ENCODE measurements at places on chromosomes 12 and 14.

- DNase-seq = no peak
Measured at GRCh38 chr12:101925361-101925760, 48.0 kb downstream of the DRAM1 start.

GRCh38 chr12:24231298-24231697 is 281.8 kb upstream of the SOX5 start:
- DNase-seq = no peak

GRCh38 chr14:36756226-36756625 is 94.6 kb downstream of the PAX9 start:
- DNase-seq = no peak

DNA sequence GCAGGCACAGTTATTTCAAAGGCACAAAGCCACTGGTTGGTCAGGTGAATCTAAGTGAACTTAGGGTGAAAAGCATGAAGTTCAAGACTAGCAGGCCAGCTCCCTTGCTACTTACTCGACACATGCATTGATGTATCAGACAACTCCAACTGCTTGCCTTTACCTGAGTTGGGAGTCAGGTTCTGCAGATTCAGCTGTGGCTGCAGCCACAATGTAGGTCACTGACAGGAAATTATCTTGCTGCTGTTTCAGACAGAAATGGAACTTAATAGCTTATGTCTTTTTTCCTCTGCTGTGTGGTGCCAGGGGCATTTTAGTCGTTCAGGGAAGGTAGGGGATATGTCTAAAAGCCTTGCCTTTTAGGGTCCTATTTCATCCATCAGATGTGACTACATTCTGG is 125.6 kb upstream of the RPH3A start:
- DNase-seq = no peak

- DNase-seq = peak; percentile 33
Measured at GRCh38 chr14:55245657-55246268, 25.5 kb upstream of the FBXO34 start.

GRCh38 chr14:105213361-105213760 is 32.2 kb upstream of the NUDT14 start:
- DNase-seq = no peak

GRCh38 chr14:73744874-73745529 is 30.8 kb upstream of the PNMA1 start:
- DNase-seq = peak; percentile 79

GRCh38 chr12:66669541-66669940 is 9.3 kb downstream of the GRIP1 start:
- no peak for DNase-seq

DNA sequence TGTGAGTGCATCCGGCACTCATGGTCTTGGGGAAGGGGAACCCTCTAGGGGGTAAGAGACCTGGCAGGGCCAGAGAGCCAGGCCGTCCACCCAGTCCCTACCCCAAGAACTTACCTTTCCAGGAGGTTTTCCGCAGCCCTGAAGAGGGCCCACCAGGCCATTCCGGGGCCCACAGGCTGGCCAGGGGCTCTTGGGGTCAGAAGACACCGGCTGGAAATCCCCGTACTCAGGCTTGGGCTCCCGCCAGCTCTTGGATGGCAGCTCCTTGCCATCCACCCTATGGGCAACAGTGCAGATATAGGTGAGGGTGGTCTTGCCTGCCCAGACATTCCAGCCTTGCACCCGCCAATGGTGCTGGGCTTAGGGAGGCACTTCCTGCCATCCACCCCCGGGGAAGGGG is 34.6 kb downstream of the NCKAP5L start:
- no peak for DNase-seq

DNA sequence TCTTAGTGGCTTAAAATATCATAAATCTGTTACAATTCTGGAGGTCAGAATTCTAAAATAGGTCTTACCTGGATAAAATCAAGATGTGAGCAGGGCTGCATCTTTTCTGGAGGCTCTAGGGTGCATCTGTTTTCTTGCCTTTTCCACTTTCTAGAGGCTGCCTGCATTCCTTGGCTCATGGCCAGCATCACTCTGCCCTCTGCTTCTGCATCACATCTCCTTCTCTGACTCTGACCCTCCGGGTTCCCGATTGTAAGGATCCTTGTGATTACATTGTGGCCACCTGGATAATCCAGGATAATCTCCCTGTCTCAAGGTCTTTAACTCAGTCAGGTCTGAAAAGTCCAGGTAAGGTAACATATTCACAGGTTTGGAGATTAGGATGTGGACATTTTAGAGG is 11.0 kb upstream of the BMP4 start:
- peak; percentile 6 for DNase-seq

DNA sequence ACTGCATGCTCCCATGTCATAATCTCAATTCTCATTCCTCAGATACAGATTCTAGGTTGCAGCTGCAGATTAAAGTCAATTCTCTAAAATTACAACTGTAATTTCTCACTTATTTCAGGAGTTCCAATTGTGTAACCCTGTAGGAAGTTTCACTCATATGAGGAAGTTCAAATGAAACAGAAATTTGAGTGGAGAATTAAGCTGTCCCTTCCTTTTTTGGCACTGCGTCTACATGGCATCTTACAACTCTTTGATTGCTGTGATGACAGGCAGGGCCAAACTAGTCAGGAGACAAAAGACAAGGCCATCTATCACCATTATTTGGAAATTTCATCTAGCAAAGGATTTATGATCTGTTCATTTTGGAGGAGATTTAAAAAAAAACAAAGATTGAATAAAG is 13.3 kb upstream of the GRIP1 start:
- DNase-seq = no peak

DNA sequence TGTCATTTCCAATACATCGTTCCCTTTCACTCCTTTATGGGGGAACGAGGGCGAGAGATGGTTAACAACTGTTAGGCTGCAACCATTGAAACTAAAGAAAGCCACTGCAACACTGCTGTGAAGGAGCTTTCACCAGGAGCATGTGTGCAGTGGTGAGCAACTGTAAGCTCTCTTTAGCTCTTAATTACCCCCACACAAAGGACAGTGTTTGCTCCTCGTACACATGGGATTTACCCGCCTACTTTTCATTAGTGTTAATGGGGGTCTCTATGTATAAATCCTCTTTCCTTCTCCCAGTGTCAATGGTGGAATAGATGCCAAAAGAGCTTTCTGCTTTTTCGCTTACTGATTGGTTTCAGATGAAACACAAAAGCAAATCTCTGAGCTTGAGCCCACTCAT is 343.1 kb downstream of the FLRT2 start:
- DNase-seq = no peak

Measured in Calu3 (cell line).